SJCRH30 (cell line): ENCODE measurements at places on chromosomes 11 and 22. TPM values are rescaled to one million over a fixed set of nuclear protein-coding genes. Genes with fewer than 3 reads are reported as not detected.

GRCh38 chr22:25795478-25795877 is 53.5 kb downstream of the MYO18B start:
- no peak for DNase-seq

GRCh38 chr11:115817844-115818468 is 313.7 kb upstream of the CADM1 start:
- no peak for DNase-seq

DNA sequence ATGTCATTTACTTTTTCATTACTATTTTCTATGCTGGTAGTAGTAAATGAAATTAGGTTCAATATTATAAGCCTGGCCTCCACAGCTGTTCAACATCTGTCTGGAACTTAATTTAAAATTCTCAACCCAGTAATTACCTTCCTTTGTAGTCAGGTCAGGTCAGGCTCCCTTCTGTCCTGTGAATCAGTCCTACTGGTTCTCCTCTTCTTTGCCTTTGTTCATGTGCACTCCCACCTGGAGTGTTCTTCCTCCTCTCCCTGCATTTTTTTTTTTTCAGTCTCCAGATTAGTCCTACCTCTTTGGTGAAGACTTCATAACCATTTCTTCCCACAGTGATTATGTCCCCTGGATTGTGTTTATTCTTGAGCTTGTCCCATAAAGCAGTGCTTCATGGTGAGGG is 67.9 kb downstream of the DKK3 start:
- DNase-seq, result no peak

- no peak for DNase-seq
These were observed 74.6 kb downstream of the PTPRJ start for GRCh38 chr11:48054994-48055291.

Gene OR2D2
- not detected in 2 replicates for total RNA-seq

Gene JHY
- not detected in 2 replicates for total RNA-seq
